ENCODE measurements at places on chromosomes 2 and 18. TPM values are rescaled to one million over a fixed set of nuclear protein-coding genes. Genes with fewer than 3 reads are reported as not detected.

Gene ASAP2
- 20.3 TPM for total RNA-seq

Gene TMEM163
- not detected for total RNA-seq

Gene PLA2R1
- total RNA-seq: 15.4 TPM

Gene MROH2A
- total RNA-seq: not detected

Gene SLC4A5
- not detected for total RNA-seq

Data from pericardium fibroblast (primary cell).